ENCODE measurements at places on chromosomes 13 and 19.

DNA sequence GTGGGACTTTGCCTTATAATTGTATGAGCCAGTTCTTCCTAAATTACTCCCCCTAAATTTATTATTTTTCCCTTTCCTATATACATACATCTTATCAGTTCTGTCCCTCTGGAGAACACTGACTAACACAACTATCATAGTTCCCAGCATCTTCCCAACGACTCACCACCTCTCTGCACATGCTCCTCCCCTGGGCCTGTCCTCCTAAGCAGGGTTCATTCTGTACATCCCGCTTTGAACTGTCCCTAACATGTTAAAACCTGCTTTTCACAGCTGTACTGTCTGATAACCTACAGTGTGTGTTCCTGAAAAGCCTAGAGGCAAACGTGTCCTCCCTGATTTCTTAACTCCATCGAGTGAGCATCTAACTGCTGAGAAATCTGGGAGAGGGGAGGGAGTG lies 141.7 kb downstream of the EFNB2 start:
- no peak for DNase-seq

DNA sequence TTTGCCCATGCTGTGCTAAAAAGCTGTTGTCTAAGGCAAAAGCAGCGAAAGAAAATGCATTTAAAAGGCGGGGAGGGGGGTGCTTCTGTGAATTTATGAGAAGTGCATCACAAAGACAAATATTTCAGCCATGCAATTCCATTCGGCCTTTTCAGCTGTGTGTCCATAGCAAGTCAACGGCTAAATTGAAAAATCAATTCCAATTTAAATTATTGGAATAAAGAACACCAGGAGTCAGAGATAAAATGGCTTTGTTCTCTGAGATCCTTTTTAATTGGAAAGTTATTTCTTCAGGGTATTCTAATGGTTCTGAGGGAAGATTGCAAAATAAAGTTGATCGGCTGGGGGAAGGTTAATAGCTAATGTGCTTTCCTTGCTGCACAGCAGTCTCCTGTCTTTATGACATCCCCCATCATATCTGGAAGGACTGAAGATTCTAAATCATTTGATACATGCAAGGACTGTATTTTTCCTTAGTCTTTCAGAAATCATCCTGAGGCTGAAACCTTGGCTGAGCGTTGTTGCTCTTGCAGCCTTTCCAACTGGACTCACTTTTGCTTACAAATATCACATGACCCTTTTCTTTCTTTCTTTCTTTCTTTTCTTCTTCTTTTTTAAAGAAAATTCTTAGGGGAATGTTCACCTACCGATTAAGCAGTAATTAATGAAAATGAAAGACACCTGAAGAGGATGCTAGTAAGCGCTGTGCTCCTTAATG lies 647.1 kb downstream of the DACH1 start:
- no peak for DNase-seq

- DNase-seq = no peak
Measured at GRCh38 chr13:64680739-64681138, 2549.4 kb downstream of the PCDH9 start.

DNA sequence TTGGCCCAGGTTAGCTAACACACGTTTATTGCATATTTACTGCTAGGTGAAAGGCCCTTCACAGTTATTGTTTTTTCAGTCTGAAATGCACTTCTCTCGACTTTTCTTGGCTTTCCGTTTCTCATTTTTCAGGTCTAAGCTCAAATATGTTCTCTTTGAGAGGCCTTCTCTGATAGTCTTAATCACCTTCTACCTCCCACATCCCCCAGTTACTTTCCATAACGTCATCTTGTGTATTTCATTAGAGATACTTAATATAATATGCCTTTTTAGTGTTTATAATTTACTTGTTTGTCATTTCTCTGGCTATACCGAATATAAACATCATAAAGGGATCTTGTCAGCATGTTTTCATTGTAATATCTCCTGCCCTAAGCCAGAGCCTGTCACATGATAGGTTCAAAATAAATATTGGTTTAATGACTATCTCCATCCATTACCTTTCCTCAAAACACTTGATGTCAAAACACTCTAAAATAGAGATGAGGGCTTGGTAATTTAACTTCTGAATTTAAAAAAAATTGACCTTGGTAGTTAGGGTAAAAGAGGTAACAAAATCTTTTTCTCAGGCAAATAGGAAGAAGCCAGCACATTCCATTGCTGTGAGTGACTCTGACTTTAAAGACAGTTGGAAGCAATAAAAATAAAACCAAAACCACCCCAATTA lies 168.6 kb upstream of the RFC3 start:
- peak; percentile 41 for DNase-seq

- no peak for DNase-seq
Measured at GRCh38 chr19:5960005-5961001, 17.6 kb downstream of the RANBP3 start.

Measured in adipocyte (in vitro differentiated cells).